ENCODE measurements at places on chromosomes 4 and X.

GRCh38 chr4:187887906-187888305 lies 107.7 kb upstream of the ZFP42 start:
- DNase-seq, result no peak

DNA sequence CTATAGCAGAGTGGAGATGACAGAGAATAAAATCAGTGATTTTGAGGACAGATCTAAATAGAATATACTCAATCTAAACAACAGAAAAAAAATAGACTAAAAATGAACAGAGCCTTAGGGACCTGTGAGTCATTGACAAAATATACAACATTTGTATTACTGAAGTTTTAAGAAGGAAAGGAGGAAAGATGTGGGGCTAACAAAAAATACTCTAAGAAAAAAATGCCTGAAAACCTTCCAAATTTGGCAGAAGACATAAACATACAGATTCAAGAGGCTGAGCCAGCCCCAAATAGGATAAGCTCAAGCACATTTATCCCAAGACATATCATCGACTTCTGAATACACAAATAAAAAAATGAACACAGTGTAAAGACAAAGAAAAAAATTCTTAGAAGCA lies 123.6 kb upstream of the INTU start:
- DNase-seq, result no peak

DNA sequence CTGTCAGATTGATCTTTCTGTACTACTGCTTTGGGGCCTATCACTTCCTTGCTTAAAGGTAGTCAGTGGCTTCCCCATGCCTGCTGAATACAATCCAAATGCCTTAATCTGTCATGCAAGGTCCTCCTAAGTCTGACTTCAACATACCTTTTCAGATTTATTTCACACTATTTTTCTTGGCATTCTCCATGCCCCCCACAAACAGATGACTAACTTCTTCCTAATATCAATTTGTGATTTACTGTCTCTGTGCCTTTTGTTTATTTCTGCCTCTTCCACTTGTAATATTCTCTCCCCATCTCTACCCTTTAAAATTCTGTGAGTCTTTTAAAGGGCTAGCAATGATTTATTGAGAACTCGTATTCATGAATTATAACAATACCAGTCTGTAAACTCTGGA lies 41.8 kb downstream of the OCRL start:
- no peak for DNase-seq

DNA sequence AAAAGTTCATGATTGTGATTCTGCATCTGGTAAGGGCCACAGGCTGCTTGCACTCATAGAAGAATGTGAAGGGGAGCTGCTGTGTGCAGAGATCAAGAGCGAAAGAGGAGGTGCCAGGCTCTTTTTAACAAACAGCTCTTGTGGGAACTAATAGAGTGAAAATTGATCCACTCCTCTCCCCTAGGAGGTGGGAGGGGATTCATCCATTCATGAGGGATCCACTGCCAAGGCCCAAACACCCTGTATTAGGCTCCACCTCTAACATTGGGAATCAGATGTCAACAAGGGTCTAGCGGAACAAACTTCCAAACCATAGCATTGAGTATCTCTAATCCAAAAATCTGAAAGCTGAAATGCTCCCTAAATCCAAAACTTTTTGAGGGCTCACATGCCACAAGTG lies 16.4 kb upstream of the PPID start:
- no peak for DNase-seq

GRCh38 chrX:124502599-124502998 lies 156.2 kb downstream of the SH2D1A start:
- DNase-seq, result no peak

DNA sequence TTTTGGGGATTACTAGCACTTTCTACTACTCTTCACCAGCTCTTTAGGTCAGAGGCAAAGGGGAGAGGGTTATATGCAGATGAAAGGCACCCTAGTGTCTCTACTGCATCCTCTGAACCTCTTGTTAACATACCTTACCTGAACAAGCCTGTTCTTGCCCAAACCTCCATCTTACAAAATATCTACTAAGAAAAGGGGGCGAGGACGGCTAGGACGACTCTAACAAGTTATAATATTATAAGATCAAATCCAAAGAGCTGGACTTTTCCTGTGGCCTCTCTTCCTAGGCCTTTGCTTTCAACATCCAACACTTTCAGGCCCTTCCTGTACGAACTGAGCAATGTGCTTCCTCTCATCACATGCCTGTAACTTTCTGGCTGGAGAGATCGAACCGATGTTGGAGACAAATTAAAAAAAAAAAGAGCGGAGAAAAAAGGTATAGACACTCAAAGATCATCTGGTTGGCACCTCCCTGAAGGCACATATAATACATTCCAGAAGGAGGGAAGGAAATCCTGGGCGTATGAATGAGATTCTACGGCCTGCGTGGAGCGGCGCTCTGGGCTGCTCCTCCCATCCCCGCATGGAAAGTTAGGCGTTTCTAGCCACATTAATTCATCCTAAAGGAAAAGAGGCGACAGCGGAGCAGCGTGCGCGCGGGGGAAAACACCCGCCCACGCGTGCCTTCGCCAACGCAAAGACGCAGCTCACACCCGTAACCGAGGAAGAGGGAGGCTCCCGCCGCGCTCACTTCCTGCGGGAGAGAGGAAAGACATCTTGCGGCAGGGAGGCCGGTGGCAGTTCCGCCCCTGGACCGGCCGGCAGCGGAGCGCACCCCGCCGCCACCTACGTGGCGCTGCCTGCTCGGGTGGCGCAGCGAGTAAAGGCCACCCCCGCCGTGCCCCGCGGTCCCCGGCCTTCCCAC lies 808 bp downstream of the PRDM5 start:
- DNase-seq, result peak; percentile 46

- no peak for DNase-seq
These were observed 244.4 kb upstream of the NDST4 start for GRCh38 chr4:115357776-115358175.

- DNase-seq, result no peak
These were observed 565.6 kb upstream of the TENM3 start for GRCh38 chr4:181677621-181678020.

DNA sequence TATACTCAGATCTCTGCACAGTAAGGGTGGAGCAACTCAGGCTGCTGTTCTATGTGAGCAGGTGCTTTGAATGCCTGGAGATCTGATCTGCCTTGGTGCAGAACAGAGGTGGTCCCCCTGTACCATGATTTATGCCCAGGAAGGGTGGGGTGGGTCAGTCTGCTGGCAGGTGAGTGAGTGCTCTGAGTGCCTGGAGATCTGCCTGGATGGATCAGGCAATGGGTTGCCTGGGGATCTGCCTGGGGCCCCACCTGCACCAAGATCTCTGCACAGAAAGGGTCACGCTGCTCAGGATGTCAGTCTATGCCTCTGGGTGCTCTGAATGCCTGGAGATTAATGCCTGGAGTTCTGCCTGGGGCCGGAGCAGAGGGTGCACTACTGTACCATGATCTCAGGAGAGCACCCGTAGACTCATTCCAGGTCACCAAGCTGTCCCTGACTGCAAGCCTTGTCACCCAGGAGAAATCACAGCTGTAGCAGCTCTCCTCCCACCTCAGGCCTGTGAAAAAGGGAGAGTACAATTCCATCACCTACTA lies 342.9 kb downstream of the GBA3 start:
- DNase-seq, result no peak

DNA sequence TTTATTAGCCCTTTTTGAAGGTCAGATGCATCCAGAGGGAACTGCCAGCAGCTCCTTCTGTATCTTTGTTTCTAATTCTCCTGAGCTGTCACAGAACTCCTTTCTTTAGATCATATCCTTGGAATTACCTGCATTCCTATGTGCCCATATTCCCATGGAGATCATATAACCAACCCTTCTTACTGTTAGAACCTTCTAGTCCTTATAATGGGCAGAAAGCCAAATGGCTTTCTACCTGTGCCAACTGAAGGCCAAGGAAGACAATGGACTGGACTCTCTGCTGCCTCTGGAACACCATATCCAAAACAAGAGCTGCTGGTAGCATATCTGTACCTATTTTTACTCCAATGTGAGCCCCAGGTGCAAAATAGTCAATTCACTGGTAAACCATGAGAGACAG lies 60.7 kb downstream of the TBC1D9 start:
- no peak for DNase-seq

DNA sequence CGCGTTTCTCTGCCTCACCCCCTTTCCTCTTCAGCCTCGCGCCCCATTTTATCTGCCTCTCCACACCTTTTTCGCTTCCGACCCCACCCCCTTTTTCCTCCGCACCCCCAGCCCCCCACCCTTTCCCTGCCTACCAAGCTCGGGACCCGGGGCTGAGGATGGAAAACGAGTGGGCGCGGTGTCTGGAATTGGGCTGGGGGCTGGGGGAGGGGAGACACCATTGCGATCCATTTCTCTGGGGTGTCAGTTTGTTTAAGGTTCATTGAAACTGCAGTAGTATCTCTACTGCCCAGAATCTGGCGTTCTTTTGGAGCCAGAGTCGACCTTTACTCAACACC lies 707 bp downstream of the SLC9A6 start:
- no peak for DNase-seq

- DNase-seq, result no peak
These were observed 227.7 kb downstream of the C4orf33 start for GRCh38 chr4:129323658-129324057.

GRCh38 chr4:84677995-84678394 lies 95.1 kb downstream of the CDS1 start:
- DNase-seq, result no peak

- DNase-seq, result peak; percentile 42
These were observed 4.5 kb downstream of the MID1IP1 start for GRCh38 chrX:38805432-38806389.

DNA sequence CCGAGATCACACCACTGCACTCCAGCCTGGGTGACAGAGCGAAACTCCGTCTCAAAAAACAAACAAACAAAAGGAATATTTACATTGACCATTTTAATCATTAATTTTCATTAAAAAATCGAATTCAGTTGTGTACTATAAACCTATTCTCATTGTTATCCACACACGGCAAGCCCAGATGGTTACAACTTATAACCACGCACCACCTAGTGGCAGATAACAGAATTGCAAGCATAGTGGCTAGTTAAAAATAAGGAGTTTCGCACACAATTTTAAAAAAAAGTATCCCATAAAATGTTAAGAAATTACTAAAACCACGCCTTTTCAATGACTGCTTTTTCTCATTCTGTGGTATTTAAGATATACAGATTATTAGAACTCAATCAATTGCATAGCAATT lies 25.4 kb downstream of the MBNL3 start:
- DNase-seq, result no peak

GRCh38 chr4:27005501-27005900 lies 144.9 kb downstream of the STIM2 start:
- no peak for DNase-seq

- DNase-seq, result no peak
These were observed 21.2 kb downstream of the WDR1 start for GRCh38 chr4:10095296-10095991.

DNA sequence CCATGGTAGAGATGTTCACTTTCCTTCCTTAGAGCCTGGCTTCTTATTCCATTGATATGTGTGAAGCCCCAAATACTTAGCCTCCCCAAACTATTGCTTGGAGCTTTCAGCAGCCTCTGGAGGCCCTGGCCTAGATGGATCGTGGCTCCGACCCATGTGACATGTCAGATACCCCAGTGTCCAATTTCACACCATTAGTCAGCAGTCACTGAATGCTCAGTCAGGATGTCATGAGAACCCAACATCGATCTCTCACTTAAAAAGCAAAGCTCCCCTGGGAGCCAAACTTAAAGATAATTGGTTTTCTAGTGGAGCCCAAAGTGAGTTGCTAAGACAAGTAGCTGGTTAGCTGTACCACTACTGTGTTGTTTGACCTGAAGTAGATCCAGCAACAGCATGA lies 41.6 kb upstream of the IGSF1 start:
- no peak for DNase-seq

DNA sequence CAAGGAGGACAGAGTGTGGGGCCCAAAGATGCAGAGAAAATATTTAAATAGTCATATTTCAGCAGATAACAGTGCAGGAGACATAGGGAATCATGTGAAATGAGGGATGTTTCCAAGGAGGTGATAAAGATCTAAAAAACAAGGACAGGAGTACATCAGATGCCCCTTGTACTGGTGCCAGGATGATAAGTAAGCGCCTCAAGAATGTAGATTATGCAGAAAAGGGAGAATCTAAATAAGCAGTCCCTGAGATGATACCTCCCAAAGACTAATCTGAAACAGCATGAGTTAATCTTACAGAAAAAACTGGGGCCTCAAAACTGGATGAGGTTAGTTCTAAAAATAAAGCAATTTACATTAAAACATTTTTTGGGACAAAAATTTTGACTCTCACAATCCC lies 136.1 kb upstream of the WDFY3 start:
- no peak for DNase-seq

DNA sequence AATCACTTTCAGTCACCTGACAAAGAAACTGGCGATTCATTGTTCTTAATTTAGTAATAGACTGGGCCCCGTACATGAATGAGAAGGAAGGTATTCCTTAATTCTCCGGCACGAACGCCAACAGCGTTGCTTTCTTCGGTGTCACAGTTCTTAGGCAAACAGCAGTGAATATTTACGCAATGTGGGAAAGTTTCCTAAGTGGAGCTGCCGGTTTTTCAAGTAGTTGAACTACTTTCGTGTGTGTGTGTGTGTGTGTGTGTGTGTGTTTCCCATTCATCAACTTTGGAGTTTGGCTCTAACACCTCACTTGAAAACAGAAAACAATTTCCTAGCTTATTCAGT lies 651 bp downstream of the NXT2 start:
- DNase-seq, result no peak

GRCh38 chr4:5885733-5886132 lies 7.2 kb downstream of the CRMP1 start:
- no peak for DNase-seq

DNA sequence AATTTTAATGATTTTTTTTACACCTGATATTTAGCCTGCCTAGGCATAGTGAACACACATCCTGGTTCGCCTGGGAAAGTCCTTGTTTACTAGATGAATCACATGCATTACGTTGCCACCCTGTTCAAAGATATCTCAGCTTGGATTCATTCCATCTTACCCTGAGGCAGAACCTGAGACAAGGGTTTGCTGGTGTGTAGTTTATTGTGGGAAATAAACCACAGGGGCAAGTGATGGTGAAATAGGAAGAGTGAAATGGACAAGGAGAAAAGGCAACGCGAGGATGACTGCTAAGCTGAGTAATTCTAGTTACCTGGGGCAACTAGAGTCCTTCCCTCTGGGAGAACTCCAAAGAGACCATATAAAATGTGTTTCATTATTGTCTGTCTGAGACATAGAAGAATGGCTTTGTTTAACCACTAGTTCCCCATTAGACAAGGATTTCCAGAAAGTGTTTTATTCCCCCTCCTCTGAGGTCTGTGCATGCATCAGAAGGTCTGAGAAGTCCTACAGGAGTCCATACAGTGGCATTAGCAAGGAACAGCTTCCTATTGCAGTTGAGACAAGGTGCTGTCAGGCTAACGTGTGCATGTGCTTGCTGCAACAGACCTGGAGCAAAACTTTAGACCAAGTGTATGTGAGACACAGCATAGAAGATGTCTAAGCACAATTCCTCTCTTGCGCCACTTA lies 797.3 kb upstream of the FRG1 start:
- DNase-seq, result no peak

DNA sequence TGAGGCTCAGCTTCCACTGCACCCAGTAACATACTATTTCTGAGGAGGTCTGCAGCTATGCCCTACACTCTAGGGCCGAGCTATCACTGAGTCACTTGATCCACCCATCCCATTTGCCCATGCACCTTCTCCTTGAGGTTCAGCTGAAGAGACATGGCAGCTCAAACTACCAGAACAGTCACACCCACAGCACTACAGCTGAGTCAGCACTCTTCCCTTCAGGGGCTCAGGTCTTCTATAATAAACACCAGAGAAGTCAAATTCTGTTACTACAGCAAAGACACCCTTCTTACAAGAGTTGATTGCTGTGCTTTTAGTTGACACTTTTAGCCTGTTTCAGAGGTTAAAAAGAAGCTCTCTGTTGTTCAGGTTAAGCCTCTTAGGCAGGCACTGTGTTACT lies 1696.4 kb upstream of the ADGRL3 start:
- DNase-seq, result no peak
